ENCODE measurements at places on chromosomes 16 and 17. TPM values are rescaled to one million over a fixed set of nuclear protein-coding genes. Genes with fewer than 3 reads are reported as not detected.

GRCh38 chr16:26983426-26983825, 83.3 kb upstream of the C16orf82 start:
- H3K27ac ChIP-seq, result no peak overlapping the region
- no peak for DNase-seq
- no peaks in the 10 kb centered on the region for H3K4me1 ChIP-seq
- no peaks in the 10 kb centered on the region for H3K27me3 ChIP-seq

- DNase-seq, result no peak
- no peaks in the 10 kb centered on the region for H3K36me3 ChIP-seq
- H3K27ac ChIP-seq, result no peak overlapping the region
- peaks cover 29% of the 10 kb centered on the region for H3K4me1 ChIP-seq
- no peaks in the 10 kb centered on the region for H3K27me3 ChIP-seq
Observed at GRCh38 chr16:82639666-82640336, 13.0 kb downstream of the CDH13 start.

DNA sequence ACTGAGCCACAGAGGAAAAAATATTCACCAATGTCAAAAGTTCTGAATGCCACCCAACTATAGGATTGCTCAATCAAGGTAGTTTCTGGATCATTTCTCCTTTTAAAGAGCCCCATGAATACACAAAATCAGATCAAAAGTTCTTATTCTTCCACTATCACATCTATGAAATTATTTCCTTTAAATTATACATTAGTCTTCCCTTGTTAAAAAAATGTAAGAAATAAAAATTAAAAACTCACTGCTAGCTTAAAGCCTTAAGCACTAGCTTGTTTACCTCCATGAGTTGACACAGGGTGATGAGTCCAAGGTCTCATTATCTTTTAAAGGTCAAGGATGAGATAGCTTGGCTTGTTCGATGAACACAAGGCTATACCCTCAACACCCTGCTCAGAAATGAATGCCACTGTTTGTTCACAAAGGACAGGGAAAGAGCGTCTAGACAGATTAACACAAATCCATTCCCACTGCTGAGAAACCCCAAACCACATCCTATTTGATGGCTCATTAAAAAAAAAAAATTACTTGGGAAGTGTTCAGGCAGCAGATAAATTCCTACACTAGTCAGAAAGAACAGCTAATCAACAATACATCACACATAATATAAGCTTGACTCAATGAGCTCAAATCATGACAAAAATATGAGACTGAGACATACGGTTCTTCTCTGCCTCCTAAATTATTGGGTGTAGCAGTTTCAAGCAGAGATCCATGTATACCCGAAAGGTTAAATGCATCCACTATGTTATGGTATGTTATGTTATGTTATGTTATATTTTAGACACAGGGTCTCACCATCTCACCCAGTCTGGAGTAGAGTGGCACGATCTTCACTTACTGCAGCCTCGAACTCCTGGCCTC, 118.9 kb downstream of the PARN start:
- no peak overlapping the region for H3K4me3 ChIP-seq
- H3K27ac ChIP-seq, result no peak overlapping the region
- no peak for DNase-seq
- peaks cover 28% of the 10 kb centered on the region for H3K4me1 ChIP-seq
- H3K27me3 ChIP-seq, result no peaks in the 10 kb centered on the region
- no peaks in the 10 kb centered on the region for H3K36me3 ChIP-seq

GRCh38 chr17:29078183-29079045, 35.5 kb downstream of the PIPOX start:
- no peak for DNase-seq
- peaks cover 53% of the 10 kb centered on the region for H3K36me3 ChIP-seq
- no peaks in the 10 kb centered on the region for H3K27me3 ChIP-seq
- no peak overlapping the region for H3K27ac ChIP-seq
- no peak overlapping the region for H3K4me3 ChIP-seq
- H3K4me1 ChIP-seq, result no peaks in the 10 kb centered on the region

Gene NXPH3
- total RNA-seq, result 3.4 TPM

- H3K27me3 ChIP-seq, result no peaks in the 10 kb centered on the region
- H3K36me3 ChIP-seq, result peaks cover 21% of the 10 kb centered on the region
- H3K4me1 ChIP-seq, result no peaks in the 10 kb centered on the region
- H3K4me3 ChIP-seq, result no peak overlapping the region
- no peak for DNase-seq
- no peak overlapping the region for H3K27ac ChIP-seq
Observed at GRCh38 chr16:19071811-19072777, 4.7 kb downstream of the COQ7 start.

DNA sequence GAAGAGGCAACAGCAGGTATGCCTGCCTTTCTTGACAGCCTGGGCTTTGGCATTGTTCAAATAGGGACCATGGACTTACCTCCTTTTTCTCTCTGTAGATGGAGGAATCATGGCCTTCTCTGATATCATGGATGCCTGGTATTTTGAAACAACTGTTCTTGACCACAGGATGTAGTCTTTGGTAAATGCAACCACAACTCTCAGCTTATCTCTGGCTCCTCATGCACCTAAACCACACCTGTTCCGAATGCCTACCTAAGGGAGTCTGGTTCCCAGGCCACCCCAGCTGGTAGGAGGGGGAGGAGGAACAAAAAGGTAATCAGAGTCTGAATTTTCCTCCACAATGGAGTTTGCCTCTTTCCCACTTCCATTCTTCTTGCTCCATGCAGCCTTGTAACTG, 18.8 kb downstream of the CDK5RAP3 start:
- no peaks in the 10 kb centered on the region for H3K36me3 ChIP-seq
- DNase-seq, result no peak
- no peak overlapping the region for H3K27ac ChIP-seq

- DNase-seq, result no peak
- peaks cover 13% of the 10 kb centered on the region for H3K4me1 ChIP-seq
- H3K4me3 ChIP-seq, result no peak overlapping the region
- H3K27me3 ChIP-seq, result no peaks in the 10 kb centered on the region
- no peaks in the 10 kb centered on the region for H3K36me3 ChIP-seq
Observed at GRCh38 chr17:62618647-62619416, 8.6 kb upstream of the MRC2 start.

DNA sequence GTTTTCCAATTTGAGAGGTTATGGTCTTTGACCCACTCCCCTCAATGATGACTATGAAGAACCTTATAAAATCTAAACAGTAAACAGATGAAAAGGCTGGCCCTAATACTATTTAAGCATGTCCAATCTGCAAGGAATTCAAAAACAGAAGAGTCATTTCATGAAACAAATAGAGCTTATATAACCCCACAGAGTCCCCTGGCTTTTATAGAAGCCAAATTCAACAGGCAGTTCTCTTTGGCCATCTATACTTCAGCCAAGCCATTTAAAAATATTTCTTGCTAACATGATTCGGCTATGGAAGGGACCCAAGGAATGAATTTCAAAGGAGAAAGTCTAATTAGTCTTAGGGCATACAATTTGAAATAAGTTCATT, 43.4 kb downstream of the SPOP start:
- peaks cover 88% of the 10 kb centered on the region for H3K4me1 ChIP-seq
- H3K27me3 ChIP-seq, result no peaks in the 10 kb centered on the region
- DNase-seq, result no peak
- H3K27ac ChIP-seq, result peak overlapping the region; percentile 64
- no peak overlapping the region for H3K4me3 ChIP-seq

GRCh38 chr16:50402298-50402895, 33.6 kb upstream of the BRD7 start:
- H3K27ac ChIP-seq, result no peak overlapping the region
- no peaks in the 10 kb centered on the region for H3K4me1 ChIP-seq
- no peak overlapping the region for H3K4me3 ChIP-seq
- H3K27me3 ChIP-seq, result no peaks in the 10 kb centered on the region

DNA sequence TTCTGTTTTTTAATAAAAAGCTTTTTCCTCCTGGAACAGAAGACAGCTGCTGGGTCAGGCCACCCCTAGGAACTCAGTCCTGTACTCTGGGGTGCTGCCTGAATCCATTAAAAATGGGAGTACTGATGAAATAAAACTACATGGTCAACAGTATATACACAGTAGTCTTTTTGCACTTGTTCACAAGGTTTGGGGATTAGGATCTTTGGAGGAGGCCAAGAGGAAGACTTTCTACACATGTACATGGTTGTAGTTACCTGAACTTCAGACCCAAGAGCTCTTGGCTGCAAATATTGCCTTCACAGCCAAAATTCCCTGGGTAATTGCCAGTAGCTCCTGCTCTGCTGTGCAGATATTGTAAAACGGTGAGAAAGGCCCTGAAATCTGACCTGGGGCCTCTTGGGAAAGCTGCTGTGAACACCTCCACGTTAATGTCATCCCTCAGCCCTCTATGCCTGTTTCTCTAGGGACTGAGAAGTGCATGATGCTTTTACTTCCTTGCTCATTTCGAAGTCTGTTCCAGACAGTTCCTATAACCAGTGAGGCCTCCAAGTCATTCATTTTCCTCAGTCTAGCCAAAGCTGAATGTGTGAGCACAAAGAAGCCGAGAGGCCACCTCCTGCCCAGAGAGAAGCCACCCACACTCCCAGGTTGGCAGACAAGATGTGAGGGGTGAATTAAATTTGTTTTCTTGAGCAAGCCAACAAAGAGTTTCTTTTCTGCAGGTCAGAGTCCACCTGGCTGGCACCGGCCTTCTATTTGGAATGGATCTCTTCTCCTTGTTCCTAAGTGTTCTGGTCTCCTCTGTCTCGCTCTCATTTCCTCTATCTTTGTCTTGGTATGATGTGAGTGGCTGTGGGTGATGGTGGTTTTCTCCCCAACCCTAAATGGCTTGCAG, 15.9 kb downstream of the ANKRD40 start:
- DNase-seq, result no peak
- H3K4me3 ChIP-seq, result no peak overlapping the region
- no peak overlapping the region for H3K27ac ChIP-seq
- peaks cover 50% of the 10 kb centered on the region for H3K36me3 ChIP-seq

GRCh38 chr17:9647014-9647413, 1.7 kb downstream of the USP43 start:
- H3K36me3 ChIP-seq, result no peaks in the 10 kb centered on the region
- no peaks in the 10 kb centered on the region for H3K4me1 ChIP-seq

DNA sequence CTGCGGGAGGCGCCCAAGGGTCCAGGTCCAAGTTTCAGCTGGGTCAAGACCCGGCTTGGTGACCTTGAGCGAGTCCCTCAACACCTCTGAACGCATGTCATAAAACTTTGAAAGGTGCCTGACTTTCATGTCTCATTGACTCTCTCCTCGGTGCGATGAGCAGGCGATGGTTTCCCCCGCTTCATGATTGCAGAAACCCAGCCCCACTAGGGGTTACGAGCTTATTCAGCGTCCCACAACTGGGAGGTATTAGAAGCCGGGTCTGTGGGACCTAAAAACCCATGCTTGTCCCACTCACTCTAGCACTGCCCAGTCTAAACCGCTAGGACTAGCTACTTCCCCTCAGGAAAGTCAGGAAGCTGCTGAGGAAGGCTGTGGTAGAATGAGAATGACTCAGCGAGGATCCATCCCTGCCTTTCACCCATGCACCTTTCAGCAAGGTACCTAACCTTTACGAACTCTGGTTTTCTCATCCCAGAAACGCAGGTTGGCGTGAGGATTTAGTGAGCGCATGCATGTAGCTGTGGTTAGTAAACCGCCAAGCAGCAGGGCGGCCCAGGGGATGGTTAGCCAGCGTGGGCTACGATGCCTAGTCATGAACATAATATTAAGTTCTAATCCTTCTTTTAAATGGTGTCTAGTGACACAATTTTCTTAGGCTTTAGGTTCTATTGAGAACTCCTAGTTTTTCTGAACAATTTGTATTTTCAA, 26.2 kb upstream of the RFFL start:
- no peaks in the 10 kb centered on the region for H3K27me3 ChIP-seq
- DNase-seq, result no peak
- H3K27ac ChIP-seq, result peak overlapping the region; percentile 52
- H3K4me1 ChIP-seq, result no peaks in the 10 kb centered on the region
- H3K4me3 ChIP-seq, result peak overlapping the region; percentile 17

DNA sequence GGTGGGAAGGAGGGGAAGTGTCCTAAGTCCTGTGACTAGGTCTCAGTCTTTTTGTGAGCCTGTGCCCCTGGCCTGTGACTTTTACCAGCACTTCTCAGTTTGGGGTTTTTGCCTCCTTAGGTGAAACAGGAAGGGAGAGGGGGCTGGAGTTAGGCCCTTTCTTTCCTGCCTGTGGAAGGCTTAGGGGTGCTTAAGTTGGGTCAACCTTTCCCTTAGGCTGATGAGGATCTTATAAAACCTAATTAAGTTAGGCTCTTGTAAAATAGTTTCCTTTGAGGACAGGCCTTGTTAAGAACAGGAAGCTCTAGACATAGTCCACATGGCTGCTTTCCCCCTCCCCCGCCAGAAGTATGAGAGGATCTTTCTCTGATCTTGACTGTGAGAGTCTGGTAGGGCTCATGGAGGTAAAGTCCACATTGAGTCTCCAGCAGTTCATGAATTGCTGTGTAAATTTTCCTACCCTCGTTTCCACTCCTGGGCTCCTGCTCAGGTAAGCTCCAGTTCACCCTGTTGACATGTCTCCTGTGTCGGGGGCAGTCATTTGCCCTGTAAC, 17.0 kb upstream of the DNASE1 start:
- H3K36me3 ChIP-seq, result peaks cover 6% of the 10 kb centered on the region
- H3K4me1 ChIP-seq, result no peaks in the 10 kb centered on the region
- no peaks in the 10 kb centered on the region for H3K27me3 ChIP-seq
- no peak overlapping the region for H3K27ac ChIP-seq
- DNase-seq, result peak; percentile 32

DNA sequence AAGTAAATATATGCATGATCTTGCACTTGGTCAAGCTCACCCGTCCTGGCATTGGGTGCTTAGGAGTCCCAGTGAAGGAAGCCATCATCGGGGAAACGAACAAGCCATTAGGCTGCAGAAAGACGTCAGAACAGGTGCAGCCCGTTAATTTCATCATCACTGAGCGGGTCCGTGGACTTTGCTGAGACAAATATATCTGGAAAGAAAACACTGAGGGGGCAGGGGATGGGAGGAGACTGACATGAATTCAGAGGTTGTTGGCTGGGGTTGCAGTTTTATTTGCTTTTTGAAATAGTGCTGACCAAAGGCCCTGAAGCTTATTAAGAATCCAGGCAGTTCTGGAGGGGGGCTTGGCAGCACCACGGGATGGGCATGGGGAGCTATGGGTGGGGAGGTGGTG, 207.2 kb downstream of the ENGASE start:
- no peak overlapping the region for H3K4me3 ChIP-seq
- no peaks in the 10 kb centered on the region for H3K4me1 ChIP-seq

Gene NEK8
- 1.1 TPM for total RNA-seq

DNA sequence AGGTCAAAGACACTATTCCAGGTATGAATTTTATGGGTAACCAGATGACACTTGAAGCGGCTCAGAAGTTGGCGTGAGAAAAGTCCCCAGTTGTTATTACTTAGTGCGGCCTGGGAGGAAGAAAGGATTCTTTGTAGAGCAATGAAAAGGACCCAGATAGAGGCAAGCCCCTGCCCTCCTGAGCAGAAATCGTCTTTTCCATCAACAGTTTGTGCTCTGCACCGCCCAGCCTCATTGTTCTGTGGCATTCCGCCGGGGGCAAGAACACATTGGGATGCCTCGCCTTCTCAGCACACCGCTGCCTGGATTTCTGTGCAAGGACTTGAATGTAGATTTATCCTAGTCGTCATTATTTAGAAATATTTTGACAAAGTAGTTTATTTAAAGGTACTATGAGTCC, 32.7 kb upstream of the CRHR1 start:
- DNase-seq, result no peak
- H3K27ac ChIP-seq, result no peak overlapping the region
- H3K36me3 ChIP-seq, result no peaks in the 10 kb centered on the region
- no peaks in the 10 kb centered on the region for H3K27me3 ChIP-seq
- no peak overlapping the region for H3K4me3 ChIP-seq
- H3K4me1 ChIP-seq, result no peaks in the 10 kb centered on the region

Gene QRICH2
- total RNA-seq, result 1.1 TPM

- no peak overlapping the region for H3K4me3 ChIP-seq
- H3K36me3 ChIP-seq, result no peaks in the 10 kb centered on the region
- no peaks in the 10 kb centered on the region for H3K4me1 ChIP-seq
- no peak for DNase-seq
- no peaks in the 10 kb centered on the region for H3K27me3 ChIP-seq
Observed at GRCh38 chr16:29737713-29738112, 8.1 kb downstream of the C16orf54 start.

All from right atrium auricular region (tissue), 2 donors.